Calu3 (cell line): ENCODE measurements at places on chromosomes 12 and 14.

GRCh38 chr14:102182190-102182589 lies 42.5 kb downstream of the WDR20 start:
- no peak for DNase-seq

GRCh38 chr14:95323917-95324316 lies 4.2 kb upstream of the CLMN start:
- DNase-seq = no peak

- DNase-seq = no peak
These were observed 64.4 kb downstream of the RGS6 start for GRCh38 chr14:71996610-71997009.

DNA sequence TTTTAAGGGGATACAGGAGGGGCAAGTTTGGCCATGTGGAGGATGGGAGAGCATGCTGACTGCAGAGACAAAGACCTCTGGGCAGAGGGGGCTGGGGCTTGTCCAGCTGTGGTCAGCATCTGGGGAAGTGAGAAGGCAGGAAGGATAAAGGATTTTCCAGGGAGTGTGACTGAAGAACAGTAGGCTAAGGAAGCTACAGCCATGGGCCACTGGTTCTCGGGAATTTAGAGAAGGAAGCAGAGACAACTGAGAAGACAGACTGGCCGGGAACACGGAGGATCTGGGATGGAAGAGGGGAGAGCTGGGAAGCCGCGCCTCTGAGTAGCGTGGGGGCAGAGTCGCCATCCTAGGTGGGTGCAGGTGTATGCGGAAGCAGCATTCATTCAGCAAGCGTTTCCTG lies 7.0 kb upstream of the PGAM5 start:
- no peak for DNase-seq

- DNase-seq = no peak
These were observed 390.5 kb upstream of the CLEC14A start for GRCh38 chr14:38646391-38646790.

- no peak for DNase-seq
These were observed 111.1 kb downstream of the ERC1 start for GRCh38 chr12:1102115-1102514.

DNA sequence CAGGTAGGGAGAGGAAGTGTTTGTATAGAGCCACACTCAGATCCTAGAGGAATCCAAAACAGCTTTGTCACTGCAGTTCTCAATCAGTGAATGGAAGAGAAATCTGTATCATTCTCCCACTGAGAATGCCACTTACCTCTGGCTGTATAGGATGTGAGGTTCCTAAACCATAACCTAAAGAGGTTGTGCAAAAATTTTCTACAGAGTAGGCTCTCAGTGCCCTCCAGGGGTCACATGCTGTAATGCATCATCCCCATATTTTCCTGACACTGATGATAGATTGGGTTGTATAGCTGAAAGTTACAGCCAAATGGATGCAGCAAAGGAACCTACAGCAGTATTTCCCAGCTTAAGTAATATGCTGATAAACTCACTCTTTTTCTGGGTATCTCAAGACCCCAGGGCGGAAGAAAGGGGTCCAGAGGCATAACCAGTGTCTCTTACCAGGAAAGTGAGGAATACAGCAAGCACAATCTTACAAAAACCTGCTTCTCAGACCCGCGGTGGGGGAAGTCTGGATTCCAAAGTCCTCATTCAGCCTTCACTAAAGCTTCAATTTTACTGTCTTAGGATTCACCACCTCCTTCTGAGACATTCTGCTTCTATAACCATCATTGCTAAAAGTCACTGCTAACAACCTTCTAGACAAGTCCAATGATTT lies 3.8 kb downstream of the BCDIN3D start:
- DNase-seq = peak; percentile 16

GRCh38 chr12:102067574-102068258 lies 5.9 kb upstream of the WASHC3 start:
- no peak for DNase-seq

- DNase-seq = no peak
These were observed 1.9 kb downstream of the NTN4 start for GRCh38 chr12:95788637-95789036.

DNA sequence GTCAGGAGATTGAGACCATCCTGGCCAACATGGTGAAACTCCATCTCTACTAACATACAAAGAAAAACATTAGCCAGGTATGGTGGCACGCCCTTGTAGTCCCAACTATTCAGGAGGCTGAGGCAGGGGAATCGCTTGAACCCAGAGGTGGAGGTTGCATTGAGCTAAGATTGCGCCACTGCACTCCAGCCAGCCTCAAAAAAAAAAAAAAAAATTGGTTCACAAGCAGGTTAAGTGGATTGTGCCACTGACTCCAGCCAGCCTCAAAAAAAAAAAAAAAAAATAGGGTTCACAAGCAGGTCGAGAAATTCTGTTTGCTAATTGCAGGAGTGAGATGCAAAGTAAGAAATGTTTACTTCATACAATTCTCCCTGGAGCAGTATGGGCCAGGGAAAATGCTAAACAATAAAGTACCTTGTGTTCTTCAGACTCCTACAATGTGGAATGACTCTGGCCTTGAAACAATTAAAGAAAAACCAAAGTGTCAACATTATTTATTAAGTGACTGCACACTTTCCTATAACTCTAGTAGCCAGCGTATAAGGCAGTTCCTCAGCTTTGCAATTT lies 6.1 kb downstream of the EDDM3B start:
- DNase-seq = no peak

DNA sequence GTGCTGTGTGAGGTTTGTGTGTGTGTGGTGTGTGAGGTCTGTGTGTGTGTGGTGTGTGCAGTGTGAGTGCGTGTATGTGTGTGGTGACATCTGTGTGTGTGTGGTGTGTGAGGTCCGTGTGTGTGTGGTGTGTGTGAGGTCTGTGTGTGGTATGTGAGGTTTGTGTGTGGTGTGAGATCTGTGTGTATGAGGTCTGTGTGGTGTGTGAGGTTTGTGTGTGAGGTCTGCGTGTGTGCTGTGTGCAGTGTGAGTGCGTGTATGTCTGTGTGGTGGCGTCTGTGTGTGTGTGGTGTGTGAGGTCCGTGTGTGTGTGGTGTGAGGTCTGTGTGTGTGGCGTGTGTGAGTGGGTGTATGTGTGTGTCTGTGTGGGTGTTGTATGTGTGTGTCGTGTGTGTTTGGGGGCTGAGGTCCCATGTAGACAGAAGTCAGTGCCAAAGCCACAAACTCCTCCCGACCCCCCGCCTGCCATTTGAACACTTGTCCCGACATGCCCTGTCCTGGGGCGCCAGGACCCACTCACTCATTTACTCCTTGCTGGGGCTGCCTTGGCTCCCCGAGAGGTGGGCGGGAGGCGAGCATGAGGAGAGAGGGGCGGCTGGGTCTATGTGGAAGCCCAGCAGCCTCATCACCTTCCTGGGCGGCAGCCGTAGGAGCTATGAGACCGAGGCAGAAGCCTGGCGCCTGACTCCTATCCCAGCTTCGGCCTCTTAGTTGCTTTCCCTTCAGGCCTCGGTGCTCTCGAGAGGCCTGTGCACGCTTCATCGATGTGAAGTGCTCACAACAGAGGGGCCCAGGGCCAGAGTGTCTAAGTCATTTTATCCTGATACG lies 20.5 kb downstream of the RILPL1 start:
- DNase-seq = no peak

- DNase-seq = peak; percentile 36
These were observed 107.4 kb downstream of the PRICKLE1 start for GRCh38 chr12:42482041-42482747.

- no peak for DNase-seq
These were observed 25.9 kb downstream of the PIGH start for GRCh38 chr14:67574156-67574555.

GRCh38 chr12:104583301-104583700 lies 126.6 kb downstream of the CHST11 start:
- no peak for DNase-seq

DNA sequence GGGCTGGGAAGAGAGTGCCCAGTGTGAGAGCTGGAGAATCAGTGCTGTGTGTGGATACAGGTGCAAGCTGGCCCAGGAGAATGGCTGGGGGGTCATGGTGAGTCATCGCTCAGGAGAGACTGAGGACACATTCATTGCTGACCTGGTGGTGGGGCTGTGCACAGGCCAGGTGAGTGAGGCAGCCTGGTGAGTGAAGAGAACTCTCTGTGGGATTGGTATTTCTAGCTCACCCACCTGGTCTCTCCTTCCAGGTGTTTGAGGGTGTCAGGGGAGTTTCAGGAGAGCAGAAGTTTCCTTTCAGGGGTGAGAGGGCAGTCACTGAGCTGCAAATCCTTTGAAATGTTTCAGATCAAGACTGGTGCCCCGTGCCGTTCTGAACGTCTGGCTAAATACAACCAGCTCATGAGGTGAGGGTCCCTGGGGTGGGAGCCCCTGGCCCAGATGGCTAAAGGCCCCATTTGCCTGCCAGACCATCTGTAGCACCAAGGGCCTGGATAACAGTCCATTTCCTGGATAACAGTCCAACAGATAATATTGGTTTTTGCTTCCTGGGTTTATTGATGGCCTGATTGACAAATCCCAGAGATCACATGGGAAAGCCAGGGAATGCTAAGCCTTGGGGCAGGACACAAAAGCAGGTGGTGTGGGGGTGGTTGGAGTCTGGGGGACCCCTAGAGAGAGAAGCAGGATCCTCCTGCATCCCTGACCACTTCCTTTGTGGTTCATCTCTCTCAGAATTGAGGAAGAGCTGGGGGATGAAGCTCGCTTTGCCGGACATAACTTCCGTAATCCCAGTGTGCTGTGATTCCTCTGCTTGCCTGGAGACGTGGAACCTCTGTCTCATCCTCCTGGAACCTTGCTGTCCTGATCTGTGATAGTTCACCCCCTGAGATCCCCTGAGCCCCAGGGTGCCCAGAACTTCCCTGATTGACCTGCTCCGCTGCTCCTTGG lies 5.5 kb upstream of the ATN1 start:
- DNase-seq = no peak

DNA sequence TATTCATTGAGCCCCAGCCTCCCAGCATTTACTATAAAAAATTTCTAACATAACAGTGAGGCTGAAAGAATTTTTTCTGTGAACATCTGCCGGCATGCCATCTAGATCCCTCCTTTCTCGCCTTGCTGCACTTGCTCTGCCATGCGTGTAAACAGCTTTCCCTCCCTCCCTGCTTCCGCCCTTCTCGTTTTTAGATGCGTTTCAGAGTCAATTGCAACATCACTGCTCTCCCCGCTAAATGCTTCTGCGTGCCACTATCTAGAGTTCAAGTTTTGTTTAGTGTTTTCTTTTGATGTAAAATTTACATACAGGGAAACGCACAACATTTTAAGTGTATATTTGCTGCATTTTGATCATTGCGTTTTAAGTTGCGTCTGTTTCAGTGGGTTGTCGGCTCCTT lies 83.6 kb downstream of the CCDC92 start:
- DNase-seq = no peak

DNA sequence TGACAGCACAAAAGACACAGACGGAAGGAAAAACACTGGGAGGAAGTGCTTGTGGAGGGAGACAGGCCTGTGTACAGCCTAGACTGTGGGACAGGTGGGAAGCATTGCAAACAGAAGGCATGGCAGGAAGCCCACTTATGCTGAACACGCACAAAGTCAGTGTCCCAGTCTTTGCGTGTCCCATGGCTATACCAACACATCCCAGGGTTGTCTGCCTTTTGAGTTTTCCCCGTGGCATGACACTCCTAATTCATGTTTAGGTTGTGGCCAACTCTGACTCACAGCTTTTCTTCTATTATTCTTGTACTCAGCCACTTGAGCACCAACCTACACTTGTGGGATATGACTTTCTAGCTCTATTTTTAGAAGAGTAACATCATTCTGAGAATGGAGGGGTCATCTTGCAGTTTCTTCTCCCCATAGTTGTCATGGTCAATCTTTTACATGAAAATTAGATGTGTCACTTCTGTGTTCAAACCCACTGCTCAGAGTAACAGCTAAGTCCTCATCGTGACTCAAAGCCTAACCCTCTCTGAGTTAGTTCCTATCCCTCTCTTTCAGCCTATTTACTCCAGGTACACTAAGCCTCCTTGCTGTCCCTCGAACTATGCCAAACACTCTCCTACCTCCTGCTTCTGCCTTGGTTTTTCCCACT lies 27.5 kb upstream of the JPH4 start:
- no peak for DNase-seq

GRCh38 chr12:103799857-103800771 lies 40.9 kb downstream of the NT5DC3 start:
- DNase-seq = peak; percentile 62

GRCh38 chr14:51668870-51669269 lies 17.2 kb downstream of the FRMD6 start:
- DNase-seq = no peak

DNA sequence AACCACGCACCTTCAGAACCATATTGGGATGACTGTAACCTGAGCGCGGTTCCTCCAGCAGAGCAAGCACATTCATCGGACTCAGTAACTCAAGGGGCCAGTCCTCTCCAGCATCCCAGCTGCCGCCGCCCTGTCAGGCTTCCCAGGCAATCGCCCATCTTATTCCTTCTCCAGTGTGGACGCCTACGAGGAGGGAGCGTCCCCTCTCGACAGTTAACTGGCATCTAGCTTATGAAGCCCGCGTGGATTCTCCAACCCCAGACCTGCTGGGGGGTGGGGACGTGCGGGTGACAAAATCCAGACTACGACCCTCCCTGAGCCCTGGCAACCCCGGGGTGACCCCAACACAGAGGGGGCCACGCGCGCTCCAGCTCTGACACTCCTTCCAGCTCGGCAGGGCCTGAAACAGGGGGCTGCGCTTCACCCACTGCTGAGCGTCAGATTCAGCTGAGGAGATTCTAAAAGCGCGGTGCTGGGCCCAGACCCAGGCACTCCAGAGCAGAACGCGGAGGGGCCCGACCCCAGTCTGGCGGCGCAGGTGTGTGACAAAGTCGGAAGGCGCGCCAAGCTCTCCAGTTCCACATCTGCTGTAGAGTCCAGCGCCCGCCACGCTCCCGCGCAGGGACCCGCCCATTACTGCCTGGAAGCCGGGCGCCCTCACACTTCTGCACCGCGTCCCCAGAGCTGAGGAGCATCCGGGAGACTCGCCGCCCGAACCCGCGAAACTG lies 43.9 kb upstream of the ESR2 start:
- peak; percentile 42 for DNase-seq

DNA sequence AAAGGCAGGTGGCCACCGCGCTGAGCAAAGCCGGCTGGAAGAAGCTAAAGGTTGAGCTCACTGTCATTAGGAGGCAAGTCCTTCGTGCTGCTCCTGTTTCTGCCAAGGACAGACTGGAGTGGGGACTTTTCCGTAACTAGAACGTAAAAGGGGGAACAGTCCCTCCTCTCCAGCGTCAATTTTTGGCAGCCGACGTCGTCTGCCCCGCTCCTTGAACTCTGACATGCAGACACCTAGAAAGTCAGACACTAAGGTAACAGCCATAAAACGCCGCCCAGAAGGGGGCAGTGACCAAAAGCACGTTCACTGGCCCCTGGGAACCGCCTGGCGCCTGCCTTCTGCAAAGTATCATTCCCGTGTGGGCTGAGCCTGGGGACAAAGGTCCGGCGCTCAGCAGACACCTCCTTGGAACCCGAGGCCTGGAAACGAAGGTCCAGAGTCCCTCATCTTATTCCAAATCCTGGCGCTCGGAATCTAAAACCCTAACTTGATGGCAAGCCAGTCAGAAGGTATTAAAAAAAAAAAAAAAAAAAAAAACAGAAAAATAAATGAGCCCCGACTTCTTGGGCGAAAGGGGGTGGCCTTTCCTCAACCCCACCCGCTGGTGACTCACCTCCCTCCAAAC lies 1.1 kb upstream of the LRP1 start:
- DNase-seq = peak; percentile 78
